ENCODE measurements at places on chromosomes 2 and 18.

- peak; percentile 32 for ATAC-seq
Observed at GRCh38 chr2:60707750-60708371, 48.2 kb upstream of the PAPOLG start.

DNA sequence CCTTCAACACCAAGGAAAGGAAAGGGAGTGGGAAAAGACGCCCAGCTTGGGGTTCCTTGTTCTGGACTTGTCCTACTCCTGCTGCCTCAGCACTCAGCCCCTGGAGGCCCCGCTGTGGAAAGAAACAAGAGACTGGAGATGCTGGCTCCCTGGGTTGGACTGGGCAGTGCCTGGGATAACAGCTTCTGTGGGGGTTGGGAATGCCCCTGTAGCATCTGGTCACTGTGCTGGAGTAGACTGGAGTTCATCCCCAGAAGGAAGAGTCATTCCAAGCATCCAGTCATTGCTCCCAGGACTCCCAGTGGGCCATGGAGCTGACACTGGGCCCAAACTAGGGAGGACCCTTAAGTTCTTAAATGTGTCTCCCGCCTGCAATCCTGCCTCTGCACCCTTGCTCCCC is 129.3 kb upstream of the HAAO start:
- no peak for ATAC-seq

DNA sequence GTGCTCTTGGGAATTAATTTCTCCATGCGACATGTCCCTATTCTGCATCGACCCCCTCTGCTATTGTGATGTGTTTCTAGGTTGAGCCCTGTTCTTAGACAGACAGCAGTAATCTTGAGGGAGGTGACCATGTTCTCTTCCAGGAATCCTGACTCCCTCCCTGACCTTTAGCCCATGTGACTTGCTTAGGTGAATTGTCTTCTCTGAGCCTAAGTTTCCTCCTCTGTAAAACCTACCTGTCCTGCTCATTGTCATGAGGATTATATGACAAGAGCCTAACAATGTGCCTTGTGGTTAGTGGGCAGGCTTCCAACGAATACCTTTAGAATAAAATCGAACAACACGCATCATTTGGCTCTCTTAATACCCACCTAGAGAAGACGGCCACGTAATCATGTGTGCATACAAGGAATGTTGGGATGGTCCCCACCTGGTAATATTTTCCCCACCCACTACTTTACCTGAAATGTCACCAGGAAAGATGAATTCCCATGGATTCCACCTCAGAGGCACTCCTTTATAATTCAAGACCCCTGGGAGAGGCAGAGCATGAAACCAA is 59.8 kb downstream of the HAUS1 start:
- ATAC-seq = no peak

GRCh38 chr2:174773215-174773614 is 8.9 kb upstream of the CHRNA1 start:
- ATAC-seq = no peak

DNA sequence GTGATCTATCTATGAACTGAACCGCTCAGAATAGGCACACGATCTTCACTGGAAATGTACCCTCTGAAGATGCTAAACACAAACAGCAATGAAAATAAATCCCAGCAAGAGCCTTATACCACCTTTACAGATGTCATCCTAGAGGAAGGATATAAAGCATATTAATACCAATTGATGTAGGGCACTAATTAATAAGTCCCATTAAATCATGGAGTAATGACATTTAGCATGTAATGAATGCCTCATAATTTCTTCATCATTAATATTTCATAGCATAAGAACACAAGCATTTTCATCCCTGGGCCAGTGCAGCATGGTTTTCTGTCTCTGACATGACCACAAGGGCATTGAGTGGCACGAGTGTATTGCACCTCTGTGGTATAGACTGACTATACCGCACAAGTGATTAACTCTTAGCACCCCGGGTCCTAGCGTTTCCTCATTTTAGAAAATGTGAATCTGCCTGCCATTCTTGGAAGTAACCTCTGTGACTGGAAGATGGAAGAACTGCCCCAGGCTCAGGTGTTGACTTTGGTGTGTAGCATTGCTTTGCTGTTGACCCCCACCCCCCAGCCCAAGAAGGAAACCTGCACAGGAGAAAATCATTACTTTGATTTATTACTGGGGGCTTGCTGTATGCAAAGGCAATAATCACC is 1.4 kb upstream of the TMEM178A start:
- no peak for ATAC-seq

- no peak for ATAC-seq
Observed at GRCh38 chr2:179207047-179207446, 57.6 kb downstream of the SESTD1 start.

- peak; percentile 7 for ATAC-seq
Observed at GRCh38 chr2:20650393-20650876, 463 bp downstream of the HS1BP3 start.

- ATAC-seq = no peak
Observed at GRCh38 chr2:173496746-173497145, 142.1 kb downstream of the CDCA7 start.

DNA sequence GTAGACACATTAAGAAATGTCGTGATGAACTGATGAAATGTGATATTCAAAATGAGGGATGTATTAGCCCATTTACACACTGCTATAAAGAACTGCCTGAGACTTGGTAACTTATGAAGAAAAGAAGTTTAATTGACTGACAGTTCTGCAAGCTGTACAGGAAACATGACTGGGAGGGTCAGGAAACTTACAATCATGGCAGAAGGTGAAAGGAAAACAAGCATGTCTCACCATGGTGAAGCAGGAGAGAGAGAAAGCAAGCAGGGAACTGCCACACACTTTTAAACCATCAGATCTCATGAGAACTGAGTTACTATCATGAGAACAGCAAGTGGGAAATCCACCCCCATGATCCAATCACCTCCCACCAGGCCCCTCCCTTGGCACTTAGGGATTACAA is 1010.8 kb upstream of the CELF4 start:
- ATAC-seq = peak; percentile 37

DNA sequence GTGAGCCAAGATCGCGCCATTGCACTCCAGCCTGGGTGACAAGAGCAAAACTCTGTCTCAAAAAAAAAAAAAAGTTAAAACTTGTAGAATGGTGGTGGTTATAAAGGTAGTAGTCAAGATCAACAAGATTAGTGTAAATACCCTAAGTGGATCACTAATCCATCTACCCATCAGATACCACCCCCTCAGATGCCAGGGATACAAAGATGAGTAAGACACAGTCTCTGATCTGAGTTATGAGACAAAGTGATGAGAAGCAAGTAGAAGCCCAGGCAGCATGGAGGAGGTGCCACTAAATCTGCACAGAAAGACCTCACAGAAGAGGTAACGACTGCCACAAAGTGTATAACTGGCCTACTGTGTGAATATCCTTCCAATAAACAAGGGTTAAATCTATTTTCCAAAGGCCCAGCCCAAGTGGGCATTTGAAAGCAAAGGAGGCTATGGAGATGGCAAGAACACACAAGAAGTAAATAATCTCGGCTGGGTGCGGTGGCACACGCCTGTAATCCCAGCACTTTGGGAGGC is 20.2 kb downstream of the NFE2L2 start:
- peak; percentile 72 for ATAC-seq

- no peak for ATAC-seq
Observed at GRCh38 chr18:46302528-46303485, 198.6 kb downstream of the HAUS1 start.

DNA sequence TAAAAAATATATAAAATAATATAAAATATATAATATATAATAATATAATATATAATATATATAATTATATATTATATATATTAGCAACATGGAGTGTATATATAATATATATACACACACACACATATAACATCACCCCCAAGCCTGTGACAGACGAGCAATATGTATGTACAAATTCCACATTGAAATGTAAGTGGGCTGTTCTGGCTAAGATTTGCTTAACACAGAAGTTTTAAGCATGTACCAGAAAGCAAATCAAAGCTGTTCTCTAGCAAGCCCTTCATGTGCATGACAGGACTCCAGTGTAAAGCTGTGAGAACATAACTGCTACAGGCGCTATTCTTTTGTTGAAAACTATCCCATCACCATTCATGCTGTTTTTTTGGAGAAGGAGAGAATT is 261.7 kb upstream of the TNP1 start:
- ATAC-seq = no peak

GRCh38 chr2:203973000-203973399 is 36.4 kb downstream of the ICOS start:
- ATAC-seq = no peak

GRCh38 chr2:46309052-46309953 is 12.1 kb downstream of the EPAS1 start:
- no peak for ATAC-seq

DNA sequence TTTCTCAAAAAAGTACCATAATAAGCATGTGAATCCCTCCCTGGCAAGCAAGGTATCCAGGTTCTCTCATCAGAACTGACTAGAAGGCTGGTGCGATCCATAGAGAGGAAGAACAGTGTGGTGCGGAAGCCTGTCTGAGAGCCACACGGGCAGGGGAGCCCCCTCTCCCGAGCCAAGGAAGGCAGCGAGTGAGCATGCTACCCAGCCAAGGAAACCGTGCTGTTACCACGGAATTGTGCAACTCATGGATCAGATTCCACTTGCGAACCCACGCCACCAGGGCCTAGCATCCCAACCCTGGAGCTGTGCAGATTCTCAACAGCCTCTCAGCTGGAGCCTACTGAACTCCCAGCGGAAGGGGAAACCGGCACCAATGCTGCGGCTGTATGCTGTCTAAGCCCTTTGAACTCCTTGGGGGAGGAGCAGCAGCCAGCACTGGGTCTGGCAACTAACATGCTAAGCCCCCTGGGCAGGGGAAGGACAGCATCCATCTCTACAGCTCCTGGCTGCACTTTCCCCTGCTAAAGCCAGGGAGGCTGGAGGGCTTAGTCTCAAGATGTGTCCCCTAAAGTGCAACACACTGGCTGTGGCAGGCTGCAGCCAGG is 823.1 kb downstream of the EPHA4 start:
- no peak for ATAC-seq

DNA sequence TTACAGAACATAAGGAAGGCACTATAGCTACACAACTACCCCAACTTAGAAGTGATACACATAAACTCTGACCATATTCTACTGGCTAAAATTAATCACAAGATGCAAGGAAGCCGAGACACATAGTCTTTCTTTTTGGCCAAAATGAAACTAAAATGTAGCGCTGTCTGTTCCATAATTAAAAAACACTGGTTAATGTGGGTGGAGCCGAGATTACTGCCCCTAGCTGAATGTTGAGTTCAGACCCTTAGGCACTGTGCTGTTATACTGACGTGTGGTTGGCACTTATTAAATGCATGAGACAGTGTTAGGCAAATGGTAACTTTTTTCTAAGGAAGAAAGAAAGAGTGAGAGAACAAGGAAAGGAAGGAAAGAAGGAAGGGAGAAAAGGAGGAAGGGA is 254.6 kb upstream of the RND3 start:
- no peak for ATAC-seq

DNA sequence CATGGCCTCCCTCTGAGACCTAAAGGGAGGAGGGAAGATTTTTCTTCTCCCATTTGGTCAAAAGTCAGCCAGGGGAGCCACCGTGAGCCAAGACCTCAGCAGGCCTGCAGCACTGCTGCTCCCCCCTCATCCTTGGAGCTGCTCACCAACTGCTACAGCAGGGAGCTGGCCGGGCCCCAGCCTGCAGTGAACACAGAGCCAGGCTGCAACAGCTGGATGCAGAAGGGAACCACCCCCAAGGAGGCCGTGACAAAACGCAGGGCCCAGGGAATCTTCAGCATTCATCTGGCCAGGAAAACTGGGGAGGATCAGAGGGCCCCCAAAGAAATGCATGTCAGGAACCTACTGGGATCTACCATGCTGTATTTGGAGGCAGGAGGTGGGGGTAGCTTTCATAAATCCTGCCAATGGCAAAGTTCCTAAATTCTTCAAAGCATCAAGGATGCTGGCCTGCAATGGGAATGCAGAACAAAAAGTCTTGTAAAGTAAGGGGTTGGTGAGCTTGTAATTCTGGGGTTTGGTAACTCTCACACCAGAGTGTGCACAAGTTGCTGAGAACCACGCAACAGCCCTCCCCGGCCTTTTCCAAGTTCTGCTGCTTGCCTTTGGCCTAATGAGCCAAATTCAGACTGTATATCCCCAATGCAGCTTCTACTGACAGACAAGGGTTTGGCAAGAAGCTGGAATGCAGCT is 61.0 kb downstream of the CACNB4 start:
- ATAC-seq = no peak

GRCh38 chr2:8141780-8142179 is 540.1 kb upstream of the ID2 start:
- no peak for ATAC-seq

DNA sequence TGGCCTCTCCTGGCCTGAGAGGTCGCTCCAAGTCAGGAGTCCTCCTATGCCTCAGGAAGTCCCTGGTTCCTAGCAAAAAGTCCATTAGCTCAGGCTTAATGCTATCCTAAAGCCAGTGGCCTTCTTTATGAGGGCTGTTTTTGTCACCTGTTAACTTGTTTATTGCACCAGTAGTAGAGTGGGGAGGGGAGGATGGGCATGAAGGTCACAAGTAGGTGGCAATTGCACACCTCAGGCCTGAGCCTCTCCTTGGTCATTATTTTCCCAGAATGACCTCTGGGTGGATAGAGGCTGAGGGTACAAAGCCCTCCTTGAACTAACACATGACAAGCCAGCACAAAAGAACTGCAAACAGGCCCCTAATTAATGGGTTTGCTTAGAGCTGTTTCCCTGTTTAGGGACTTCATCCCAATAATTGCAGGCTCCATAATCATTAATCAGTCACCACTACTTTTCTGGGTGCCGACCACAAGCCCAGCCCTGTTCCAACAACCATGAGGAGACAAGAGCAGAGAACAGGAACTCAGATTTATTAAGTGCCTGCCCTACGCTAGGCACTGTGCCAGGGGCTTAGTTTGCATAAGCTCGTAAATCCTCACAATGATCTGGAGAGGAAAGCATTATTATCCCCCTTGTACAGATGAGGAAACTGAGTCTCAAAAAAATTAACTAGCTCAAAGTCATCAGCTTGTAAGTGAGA is 123.0 kb upstream of the PKDCC start:
- no peak for ATAC-seq

GRCh38 chr2:137123226-137123625 is 357.9 kb downstream of the THSD7B start:
- ATAC-seq = no peak

DNA sequence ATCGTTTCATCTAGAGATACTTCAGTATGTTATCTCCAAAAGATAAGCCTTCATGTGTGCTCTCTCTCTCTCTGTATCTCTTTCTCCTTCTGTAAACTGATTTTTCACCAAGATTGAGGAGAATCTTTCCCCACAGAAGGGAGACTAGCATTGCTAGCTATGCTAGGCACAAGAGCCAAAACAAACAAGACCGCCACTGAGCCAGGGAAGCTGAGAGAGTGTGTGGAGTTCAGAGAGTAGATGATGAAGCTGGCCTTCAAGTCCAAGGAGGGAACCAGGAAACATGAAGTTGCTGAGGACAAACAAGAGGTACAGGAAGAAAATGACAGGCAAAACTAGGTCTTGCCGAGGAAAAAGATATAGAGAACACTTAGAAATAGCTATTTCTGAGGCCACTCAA is 23.4 kb downstream of the DAPL1 start:
- ATAC-seq = no peak

GRCh38 chr18:45355944-45356520 is 259.2 kb upstream of the SLC14A2 start:
- ATAC-seq = peak; percentile 68
